ENCODE measurements at places on chromosomes 6 and 20.

- no peak for DNase-seq
These were observed 14.8 kb downstream of the SLC17A5 start for GRCh38 chr6:73639040-73639439.

- DNase-seq = no peak
These were observed 7.6 kb downstream of the NKAIN4 start for GRCh38 chr20:63246490-63247288.

DNA sequence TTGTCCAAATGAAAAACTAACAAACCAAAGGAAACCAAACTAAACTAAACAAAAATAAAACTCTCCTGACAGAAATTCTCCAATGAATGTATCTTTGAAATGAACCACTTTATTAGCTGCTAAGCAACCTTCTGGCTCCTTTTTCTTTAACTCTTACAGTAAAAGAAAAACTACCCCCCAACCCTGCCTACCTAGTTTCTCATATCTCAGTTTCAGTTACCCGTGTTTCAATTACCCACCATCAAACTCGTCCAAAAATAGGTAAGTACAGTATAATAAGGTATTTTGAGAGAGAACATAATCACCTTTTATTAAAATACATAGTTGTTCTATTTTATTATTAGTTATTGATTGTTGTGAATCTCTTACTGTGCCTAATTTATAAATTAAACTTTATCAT is 177.4 kb upstream of the THEMIS start:
- no peak for DNase-seq

DNA sequence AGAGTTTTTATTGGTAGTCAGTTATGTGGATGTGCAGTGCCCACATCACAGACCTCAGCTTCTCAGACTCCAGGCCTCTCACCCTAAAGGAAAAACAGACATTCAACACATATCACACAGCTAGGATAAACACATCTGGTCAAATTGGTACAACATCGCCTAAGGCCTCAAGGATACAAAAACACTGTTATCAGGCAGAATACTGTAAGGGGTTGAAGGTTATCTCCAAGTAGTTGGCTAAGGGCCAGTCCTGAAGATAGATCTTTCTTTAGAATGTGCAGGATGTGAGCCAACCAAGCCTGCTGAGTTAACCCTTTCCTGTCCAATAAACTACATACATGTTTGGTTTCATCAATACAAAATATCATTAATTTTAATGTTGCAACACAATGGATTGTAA is 308.4 kb upstream of the GJE1 start:
- DNase-seq = no peak

DNA sequence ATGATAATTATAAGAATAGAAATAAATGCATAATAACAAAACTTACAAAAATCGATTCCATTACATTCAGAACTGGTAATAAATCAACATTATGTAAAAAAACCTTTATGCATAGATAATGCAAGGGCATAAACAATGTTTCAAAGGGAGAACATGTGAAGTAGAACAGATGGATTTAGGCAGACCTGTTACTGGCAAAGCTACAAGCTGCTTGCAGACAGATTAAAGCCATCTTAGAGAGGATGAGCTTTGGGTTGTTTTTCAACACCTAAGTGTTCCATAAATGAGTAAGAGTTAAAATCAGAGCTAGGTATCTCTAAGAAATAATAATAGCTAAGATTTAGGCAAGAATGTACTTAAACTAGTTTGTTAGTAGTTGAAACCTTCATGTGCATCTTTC is 37.2 kb downstream of the SNAP25 start:
- DNase-seq = no peak
